ENCODE measurements at places on chromosomes 12 and 14.
A peak's percentile ranks its signal among the peaks of the same experiment; 100 is the strongest.

DNA sequence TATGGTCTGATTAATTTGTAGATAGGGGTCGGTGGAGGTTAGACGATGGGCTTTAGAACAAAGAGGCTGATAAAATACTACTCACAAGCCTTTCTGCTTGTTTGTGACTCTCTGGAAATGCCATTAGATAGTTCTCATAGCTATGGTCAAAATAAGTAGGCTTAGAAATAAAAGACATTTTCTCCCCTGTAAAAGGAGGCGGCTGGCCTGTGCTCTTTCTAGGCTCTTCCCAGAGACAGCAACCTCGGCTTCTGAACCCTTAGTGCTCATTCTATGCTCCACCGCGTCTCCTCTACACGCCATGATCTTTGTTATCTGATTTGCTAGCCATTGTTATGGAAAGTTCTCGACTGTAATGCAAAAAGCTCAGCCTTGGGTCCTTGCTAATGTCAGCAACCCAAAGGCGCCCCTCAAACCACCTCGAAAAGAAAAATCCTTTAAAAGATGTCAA, 64.5 kb downstream of the CRADD start:
- no peak for DNase-seq

DNA sequence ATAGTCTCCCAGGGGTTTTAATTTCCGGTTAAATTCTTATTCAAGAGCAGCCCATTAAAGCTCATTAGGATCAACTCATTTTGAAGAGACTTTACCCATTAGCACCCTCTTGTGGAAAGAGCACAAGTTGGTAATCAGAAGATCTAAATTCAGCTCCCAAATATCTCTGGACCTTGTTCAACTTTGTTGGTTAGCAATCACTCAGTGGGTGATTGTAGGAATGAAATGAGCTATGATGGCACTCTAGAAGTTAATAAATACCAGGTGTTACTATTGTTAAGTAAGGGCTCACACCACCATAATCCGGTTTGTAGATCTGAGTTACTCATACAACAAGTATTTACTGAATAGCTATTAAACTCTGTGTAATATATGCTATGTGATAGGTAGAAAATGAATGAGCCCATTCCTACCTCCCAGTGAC, 42.9 kb downstream of the TRIP11 start:
- no peak for DNase-seq

DNA sequence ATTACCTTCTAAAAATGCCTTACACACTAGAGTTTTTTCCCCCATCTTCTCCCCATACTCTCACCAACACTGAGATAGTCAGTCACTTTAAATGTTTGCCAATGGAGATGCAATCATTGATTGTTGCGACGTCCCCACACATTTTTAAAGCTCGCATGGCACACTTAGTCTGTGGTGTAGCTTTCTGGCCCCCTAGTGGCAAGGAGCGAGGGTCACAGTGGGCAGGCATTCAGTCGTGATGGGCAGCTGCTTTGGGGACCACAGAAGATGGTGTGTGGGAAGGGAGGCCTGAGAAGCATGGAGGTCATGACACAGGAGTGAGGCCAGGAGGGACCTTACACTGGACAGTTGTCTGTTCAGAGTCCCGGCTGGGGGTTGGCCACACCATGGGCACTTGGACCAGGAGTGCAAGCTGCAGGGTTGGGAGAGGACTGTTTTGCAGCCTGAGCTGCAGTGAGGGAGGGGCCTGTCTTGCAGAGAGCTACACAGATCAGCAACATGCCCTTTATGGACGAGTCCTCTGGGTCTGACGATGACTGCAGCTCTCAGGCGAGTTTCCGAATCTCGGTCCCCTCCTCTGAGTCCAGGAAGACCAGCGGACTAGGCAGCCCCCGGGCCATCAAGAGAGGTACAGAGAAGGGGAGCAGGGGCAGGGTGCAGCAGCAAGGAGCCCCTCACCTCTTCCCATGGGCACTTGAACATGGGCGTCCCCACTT, 28.6 kb downstream of the PIGH start:
- DNase-seq = peak; percentile 56

- no peak for DNase-seq
Measured at GRCh38 chr14:42877716-42878115, 1271.0 kb downstream of the LRFN5 start.

DNA sequence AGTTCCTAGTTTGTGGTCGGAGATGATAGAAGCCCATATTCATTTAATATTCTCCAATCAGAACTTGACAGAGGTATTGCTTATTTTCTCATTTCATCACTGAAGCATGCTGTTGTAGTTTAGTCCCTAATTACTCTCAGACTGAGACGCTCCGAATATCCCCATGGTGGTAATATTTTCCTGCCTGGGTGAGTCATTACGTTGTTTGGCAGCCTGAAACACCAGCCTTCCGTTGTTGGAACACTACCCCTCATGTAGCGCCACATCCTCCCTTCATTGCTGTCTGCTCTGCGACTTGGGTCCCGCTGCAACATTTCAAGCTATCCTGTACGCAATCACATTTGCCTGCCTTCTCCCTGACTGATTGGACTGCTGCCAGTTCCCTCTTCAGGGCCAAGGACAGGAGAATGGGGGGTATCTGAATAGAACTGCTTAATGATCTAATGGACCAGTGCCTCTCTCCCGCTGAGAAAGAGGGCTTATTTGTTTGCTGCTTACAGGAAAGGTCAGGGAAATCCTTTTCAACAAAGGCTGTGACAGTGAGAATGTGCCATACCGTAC, 369.1 kb downstream of the NPAS3 start:
- no peak for DNase-seq

DNA sequence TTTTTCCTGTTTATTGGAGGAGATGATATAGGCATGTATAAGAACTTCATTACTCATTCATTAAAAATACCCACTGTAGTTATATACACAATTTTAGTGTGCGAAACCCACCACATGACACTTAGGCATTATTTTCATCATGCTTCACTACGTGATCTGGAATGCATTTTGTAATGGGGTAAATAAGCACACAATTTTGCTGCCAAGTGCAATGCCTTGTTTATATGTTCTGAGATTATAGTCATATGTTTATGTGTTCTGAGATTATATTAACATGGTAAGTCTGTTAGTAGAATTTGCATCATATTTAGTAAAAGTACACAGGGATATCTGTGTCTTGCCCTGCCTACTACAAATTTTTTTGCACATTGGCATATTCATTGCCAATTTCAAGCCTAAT, 1123.0 kb downstream of the LRFN5 start:
- DNase-seq = no peak

DNA sequence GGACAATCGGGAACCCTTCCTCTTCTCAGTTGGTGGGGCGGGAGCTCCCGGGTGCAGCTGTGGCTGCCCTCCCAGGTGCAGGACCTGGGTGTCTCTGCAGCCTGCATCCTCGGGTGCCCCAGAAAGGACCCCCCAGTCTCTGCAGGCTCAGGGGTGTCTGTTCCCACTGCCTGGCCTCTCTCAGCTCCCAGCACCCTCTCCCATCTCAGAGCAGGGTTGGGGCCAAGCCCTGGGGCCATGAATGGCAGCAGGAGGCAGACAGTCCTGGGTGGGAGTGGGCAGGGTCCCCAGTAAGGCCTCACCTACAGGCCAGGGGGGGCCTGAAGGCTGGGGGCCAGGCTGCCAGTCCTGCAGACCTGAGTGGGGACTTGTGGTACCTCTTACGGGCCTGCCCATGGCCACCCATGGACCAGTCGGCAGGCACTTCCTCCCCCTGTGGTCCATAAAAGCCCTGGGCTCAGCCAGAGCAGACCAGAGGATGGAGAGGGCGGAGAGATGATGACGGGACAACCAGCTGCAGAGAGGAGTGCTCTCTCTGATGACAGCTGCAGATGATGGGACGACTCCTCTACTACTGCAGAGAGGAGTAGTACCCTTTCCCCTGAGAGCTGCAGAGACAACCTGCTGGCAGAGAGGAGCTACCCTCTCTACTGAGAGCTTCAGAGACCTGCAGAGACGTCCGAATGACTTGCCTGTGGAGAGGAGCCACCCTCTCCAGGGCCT, 26.6 kb downstream of the TCHP start:
- no peak for DNase-seq

DNA sequence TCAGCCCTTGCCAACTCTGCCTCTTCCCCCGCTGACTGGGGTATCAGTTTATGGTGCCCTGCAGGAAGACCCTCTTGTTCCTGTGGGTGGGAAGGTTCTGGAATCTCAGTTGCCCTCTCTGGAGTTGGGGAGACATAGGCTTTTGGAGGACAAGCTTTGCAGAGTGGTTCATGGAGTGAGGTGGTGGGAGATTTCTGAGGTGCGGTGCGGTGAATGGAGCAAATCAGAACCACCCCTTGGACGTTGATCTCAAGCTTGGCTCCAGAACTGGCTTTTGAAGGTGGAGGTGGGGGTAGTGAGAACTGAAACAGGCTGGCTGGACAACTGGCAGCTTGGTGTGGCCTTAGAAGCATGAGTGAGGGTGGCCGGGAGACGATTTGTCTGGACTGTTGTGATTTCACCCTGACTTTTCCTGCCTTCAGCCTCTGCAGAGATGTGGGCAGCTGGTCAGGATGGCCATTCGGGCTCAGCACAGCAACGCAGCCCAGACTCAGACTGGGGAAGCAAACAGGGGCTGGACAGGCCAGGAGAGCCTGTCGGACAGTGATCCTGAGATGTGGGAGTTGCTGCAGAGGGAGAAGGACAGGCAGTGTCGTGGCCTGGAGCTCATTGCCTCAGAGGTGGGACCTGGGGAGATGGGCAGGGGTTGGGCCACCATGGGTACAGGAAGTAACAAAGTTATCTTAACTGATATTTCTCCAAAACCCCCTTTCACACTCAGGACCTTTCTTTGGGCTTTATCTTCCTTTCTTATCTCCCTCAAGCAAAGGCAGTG, 1.1 kb downstream of the SHMT2 start:
- DNase-seq = no peak

DNA sequence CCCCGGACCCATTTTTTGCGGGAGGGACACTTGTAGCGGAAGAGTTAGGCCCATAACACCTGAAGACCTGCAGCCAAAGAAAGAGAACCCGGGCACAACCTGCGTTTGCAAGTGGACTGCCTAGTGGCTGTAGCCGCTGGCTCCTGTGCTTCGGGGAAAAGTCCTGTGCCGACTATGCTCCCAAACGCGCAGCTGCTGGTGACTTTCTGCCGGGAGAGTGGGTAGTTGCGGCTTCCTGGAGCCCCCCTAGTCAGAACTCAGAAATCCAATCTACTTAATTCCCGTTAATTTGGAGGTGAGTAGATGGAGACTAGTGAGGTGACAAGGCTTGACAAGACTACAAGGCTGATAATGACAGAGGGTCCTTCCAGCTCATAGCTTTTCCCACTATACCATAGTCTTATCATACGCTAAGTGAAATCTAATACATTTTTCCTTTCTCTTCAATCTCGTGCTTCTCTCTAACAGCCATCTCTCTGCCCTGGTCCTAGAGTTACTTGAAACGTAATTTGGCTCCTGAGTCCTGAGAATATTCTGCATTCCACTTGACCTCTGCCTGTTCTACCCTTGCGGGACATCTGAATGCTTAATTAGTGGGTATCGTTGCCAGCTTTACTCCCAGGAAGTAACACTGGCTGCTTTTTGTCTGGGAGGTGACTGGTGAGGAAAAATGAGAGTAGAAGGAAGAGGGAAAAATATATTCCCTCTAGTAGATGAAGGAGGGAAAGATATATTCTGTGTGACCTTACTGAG, 556 bp downstream of the MTHFD1 start:
- no peak for DNase-seq

DNA sequence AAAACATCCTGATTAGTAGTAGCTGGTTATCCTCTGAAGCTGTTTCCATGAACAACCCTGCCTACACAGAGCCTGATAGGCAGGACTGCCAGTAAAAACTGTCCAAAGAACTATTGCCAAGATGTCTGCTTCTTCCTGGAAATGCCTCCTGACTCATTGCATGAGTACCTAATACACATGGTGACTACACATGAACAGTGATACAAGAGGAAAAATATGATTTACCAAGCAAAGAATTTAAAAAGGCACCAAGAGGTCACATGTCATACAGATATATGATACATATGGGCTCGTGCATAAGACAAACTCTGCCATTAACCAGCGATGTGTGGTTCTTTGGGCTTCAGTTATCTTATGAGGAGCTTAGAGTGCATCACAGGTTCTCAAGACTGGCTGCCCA, 552.3 kb downstream of the SLC16A7 start:
- no peak for DNase-seq

- no peak for DNase-seq
Measured at GRCh38 chr14:36069535-36069900, 107.0 kb downstream of the PTCSC3 start.

DNA sequence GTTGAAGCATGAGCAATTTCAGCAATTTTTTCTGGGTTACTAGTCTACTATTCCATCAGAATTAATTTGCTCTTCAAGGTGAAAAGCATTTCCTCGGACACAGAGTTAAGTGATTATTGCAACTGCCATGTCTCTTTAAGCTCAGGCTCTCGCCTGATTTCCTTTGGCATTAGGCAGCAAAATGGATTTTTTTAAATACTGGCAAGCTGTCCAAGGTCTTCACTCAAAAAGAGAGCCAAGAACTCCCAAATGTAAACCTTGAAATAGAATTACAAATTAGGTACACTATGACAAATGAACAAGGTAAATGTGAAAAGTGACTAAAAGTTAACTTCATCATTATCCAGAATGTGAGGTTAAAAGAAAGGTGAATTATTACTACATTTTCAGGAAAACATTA, 111.9 kb downstream of the GARIN6 start:
- DNase-seq = no peak

- no peak for DNase-seq
Measured at GRCh38 chr12:46777587-46777986, 48.2 kb downstream of the SLC38A4 start.

- no peak for DNase-seq
Measured at GRCh38 chr12:40436564-40436963, 211.8 kb downstream of the LRRK2 start.

DNA sequence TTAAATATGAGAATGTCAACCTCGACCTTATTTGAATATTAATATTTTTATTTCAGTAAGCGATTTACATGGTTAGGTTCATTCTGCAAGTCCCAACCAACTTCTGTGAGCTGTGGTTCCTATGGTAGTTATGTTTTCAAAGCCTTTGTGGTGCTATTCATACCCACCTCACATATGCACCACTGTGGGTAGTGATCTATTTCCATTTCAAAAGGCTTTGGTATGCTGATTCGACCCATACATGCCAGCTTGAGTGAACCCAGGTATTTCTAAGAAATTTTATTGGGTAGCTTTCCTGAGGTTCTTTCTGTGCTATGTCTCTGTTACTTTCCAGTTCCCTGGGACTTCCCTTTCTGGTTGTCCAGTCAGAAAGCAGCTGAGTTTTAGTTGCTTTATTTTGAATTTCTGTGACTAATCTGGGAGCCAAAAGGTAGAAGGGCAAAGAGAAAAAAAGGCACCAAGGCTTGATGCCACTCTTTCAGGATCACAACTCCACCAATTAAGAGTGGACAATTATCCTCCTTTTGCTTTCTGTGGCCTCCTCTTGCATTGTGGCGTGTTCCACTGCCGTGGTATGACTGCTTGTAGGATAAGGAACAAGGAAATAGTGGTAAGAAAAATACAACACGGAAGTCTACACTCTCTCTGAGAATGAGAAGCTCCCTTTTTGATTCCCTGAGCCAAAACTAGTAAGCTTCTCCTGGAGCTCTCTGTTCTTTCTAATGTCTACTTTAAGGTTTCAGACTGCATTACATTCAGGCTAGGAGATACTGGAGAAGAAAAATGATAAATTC, 729.1 kb downstream of the NOVA1 start:
- DNase-seq = no peak
